Left cardiac atrium (tissue), 4 donors: ENCODE measurements at places on chromosomes 7 and 10.

DNA sequence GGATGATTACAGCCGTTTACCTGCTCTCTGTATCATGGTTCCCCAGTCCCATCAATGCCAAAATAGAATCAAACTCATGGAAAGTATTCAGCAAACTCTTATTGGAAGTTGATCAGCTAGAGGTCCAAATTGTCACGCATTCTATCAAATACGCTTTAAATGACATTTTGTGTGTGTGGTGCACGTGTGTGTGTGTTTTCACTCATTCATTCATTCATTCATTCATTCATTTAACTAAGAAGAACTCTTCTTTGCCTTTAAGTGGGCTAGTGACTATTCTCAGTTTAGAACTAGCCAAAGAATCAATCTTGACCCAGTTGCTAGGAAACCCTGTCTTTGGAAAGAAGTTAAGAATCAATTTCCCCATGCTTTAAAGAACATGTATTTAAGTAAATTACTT, 102.8 kb downstream of the RTKN2 start:
- no peak for DNase-seq

DNA sequence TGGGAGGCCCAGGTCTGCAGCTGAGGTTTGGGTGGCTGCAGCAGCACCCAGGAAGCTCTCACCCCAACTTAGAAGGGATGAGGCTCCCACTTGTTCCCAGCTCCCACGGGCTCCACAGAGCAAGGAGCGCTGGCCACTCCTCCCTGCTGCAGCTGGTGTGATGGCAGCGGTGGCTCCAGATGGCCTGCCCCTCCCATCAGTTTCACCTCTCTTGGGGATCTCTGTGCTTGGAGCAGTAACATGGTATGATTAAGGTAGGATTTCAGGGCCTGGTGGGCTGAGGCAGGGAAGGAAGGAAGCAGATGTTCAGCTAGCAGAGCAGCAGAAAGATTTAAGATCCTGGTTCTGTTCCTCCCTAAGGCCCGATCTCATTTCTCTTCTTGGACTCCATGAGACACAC, 66.8 kb upstream of the KIF5B start:
- DNase-seq: no peak

- DNase-seq: no peak
Measured at GRCh38 chr10:32005050-32005449, 51.2 kb downstream of the KIF5B start.

GRCh38 chr7:112743811-112744210, 46.4 kb downstream of the TMEM168 start:
- no peak for DNase-seq

DNA sequence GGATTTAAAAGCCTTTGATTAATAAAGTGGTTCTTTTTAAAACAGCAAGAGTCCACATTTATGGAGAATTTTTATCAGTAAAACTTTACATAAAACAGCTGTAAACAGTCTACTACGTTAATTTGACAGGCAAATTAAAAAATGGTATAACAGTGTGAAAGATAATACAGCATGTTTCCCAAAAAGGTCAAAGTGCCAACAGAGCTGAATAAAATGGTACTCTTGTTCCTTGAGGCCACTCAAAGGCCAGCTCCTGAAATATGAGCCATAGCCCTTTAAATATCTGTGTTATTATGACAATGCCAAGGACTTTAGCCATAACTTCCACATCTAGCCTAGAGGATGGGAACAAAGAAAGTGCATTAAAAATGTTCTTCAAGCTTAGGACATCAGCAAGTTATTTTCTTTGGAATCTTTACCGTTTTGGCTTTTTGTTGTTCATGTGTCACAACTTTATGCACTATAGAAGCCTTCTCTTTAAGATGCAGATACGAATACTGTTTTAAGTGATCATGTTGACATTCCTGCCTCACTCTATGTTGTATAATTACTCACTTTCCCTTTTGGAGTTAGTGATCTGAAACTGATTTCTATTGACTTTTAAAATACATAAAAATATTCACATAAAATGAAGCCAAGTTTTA, 165.6 kb downstream of the RNLS start:
- no peak for DNase-seq

DNA sequence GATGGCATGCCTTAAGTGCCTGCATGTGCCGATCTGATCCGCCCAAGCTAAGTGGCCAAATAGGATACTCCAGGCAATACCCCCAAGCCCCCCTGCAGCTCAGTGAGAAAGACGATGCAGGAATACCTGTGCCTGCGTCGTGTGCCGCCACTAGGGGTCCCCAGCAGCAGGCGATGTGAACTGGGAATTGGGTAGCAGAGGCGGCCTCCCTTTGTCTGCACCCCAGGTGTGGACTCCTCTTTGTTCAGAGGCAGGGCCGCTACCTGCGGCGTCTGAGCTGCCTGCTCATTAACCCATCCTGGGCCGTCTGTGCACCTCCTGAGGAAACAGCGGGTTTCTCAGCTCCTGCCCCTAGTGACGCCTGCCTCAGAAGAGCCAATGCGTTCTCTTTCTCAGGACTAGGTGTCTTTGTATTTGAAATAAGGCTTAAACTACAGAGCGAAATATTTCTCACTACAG, 4.8 kb upstream of the CHN2 start:
- peak; percentile 63 for DNase-seq

DNA sequence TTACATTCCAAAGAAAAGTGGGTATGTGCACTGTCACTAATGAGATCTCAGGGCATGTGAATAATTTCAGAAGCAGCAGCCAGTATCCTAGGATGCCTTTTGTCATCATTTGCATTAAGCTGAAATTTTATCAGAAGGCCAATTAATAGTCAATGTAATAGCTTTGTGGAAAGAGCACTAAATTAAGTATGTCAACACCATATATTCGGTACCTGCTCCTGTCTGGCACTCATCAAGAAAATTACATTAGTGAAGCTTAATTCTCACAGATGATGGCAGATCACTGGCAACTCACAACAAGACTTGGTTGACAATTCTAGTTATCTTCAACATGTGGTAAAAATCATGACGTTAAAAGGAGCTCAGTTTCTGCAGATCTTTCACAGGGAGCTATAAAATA, 271.4 kb downstream of the PARD3 start:
- no peak for DNase-seq

DNA sequence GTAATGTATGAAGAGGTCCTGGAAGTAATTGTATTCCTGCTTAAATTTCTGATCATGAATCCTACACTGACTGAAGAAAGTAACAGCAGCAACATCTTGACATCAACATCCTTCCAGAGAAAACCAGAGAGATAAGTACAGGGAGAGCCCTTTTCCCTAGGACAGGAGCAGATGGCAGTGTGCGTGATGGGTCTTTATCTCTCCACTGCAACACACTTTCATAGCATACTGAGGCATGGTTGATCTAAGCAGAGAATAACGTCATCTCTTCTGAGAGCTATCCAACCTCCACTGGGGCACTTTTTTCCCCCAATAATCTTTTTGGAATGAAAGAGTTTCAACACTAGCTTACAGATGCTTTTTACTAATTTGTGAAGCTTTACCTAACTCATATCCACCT, 342 bp downstream of the OR2A25 start:
- no peak for DNase-seq

GRCh38 chr10:109237050-109237449, 686.3 kb downstream of the XPNPEP1 start:
- no peak for DNase-seq

DNA sequence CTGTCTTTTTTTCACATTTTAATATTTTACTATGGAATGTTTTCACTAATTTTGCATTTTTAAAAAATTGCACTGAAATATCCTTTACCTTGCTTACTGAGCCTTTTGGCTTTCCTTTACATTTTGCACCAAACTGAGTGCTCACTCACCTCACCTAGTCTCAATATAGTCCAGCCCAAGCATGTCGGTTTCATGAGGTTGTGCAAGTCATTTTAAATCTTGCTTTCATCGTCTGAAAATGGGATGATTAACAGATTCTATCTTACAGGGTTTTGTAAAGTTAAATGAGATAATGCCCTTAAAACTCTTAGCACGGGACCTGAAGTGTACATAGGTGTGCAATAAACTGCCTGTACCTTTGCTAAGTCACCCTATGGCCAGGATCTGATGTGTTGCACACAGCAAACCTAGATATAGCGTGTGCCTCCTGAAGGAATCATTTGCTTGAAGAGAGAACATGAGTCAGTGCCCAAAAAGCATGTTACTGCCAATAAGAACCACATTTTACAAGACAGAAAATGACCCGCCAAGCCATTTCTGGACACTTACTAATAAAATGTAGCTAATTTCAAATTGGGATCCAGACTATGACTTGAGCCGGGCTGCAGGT, 199.8 kb downstream of the JCAD start:
- no peak for DNase-seq

- no peak for DNase-seq
Measured at GRCh38 chr7:134014935-134015334, 112.2 kb upstream of the LRGUK start.

- DNase-seq: no peak
Measured at GRCh38 chr7:109532262-109532992, 962.8 kb downstream of the DNAJB9 start.

- peak; percentile 38 for DNase-seq
Measured at GRCh38 chr10:69048103-69048502, 39.8 kb upstream of the SRGN start.

DNA sequence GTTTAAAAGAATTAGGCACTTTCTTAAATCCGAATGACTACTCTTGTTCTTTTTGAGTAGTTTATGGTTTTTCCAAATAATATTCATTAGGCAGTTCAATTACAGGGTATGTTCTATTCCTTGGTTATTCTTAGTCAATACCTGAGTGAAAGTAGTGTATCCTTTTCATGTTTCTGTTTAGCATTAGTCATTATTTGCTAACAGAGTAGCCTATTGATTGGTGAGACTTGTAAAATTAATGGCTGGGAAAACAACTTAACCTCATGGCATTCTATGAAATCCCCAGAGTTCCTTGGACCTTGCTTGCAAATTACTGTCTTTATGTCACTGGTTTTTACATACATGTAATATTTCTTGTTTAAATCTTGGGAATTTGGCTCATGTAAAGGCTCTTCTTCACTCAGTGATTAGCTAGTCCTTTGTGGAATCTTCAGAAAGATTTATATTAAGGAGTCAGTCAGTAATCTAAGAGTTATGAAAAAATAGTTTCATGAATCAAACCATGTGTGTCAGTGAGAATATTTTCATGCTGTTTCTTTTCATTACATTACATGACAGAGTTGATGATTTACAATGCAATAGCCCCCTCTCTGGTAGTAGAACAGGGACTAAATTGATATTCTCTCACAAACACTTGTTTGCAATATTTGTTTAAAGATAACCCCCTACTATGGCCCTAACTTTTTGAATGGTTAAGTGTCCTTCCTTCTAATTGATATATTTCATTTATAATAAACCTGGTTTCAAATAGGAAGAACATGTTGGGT, 81.5 kb upstream of the LRRTM3 start:
- no peak for DNase-seq

- no peak for DNase-seq
Measured at GRCh38 chr7:27112955-27113949, 10.8 kb upstream of the HOXA2 start.

- DNase-seq: no peak
Measured at GRCh38 chr7:76352193-76352592, 6.6 kb downstream of the YWHAG start.

DNA sequence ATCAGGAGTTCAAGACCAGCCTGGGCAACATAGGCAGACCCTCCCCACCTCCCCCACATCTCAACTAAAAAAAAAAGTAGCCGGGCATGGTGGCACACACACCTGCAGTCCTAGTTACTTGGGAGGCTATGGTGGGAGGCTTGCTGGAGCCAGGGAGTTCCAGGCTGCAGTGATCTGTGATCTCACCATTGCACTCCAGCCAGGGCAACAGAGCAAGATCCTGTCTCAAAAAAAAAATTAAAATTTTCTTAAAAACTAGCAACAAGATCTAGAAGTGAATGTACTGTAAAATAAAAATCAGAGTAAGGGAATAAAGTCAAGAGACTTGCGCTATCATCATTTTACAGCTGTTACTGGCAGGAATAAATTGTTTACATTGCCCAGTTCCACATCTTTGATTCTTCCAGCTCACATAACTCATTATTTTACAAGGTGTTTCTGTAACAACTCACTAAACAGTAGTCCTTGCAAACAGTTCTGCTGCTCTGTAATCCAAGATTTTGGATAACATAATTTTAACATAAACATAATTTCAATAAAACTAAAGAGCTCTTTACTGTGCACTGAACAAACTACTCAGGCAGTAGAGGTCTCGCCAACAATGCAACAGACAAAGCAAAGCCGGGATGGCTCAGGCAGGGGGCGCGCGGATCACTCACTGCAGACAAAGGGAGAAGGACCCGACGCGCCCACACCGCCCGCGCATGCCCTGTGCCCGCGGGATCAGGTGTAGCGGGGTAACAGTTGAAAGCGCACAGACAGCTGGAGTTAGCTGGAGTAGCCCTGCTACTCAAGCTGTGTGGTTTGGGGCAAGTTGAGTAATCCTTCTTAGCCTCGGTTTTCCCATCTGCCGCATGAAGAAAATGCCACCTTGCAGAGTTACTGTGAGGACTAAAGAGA, 73.3 kb upstream of the NFE2L3 start:
- peak; percentile 62 for DNase-seq

- DNase-seq: no peak
Measured at GRCh38 chr7:129909669-129910068, 43.1 kb downstream of the UBE2H start.

GRCh38 chr7:27362026-27362425, 119.4 kb downstream of the EVX1 start:
- DNase-seq: no peak

- DNase-seq: no peak
Measured at GRCh38 chr10:129717816-129718547, 246.1 kb downstream of the EBF3 start.

- DNase-seq: no peak
Measured at GRCh38 chr10:10854725-10855124, 162.9 kb upstream of the CELF2 start.
